ENCODE measurements at places on chromosomes 3 and 15.
A peak's percentile ranks its signal among the peaks of the same experiment; 100 is the strongest.

GRCh38 chr3:45506751-45507391, 87.7 kb upstream of the LIMD1 start:
- no peak for DNase-seq

DNA sequence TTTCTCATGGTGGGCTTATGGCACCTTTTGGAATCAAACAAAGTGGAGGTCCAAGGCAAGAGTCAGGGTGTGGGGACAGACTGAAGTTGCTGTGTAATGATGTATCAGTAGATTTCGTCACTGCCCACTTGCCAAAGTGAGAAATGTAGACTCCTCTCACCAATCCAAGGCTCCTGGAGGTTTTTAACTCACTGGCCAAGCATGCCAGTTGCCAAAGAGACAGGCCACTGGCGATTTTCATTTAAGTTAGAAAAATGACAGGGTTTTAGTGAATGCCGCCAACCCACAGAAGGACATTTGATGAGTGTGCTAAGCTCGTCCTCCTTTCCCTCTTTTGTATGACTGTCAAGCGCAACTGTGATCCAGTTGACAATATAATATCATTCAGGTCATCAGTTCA, 209.2 kb downstream of the FEZF2 start:
- no peak for DNase-seq

GRCh38 chr3:101898752-101899169, 49.4 kb downstream of the NFKBIZ start:
- DNase-seq, result peak; percentile 58

DNA sequence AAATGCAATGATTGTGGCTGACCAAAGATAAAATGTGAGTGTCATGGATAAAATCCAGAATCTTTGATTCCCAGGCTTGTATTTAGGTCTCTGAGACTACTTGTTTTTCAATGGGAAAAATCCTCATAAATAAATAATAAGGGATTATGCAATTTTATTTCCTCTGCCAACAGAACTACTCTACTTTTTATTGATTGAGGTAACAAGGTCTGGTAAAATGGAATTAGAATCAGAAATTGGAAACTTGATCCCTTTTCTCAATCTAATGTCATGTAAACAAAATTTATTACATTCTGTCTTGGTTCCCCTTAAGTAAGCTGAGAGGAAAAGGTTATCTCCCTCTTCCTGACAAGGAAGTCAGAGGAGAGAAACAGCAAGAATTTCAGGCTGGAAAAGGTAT, 48.3 kb upstream of the CCDC50 start:
- no peak for DNase-seq

GRCh38 chr15:70714015-70714414, 49.3 kb downstream of the UACA start:
- DNase-seq, result no peak

DNA sequence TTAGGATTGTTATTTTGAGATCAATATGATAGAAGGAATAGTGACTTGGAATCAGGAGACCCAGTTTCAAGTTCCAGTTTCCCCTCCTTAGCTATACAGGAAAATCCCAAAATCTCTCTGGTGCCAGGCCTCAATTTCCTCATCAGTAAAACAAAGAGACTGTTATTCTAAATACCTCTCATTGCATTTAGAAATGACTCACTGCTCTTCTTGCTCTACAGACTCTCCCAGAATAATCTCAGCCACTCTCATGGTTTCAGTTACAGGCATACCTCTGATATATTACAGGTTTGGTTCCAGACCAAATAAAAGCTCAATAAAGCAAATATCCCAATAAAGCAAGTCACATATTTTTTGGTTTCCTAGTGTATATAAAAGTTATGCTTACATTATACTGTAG, 28.3 kb downstream of the IMPG2 start:
- DNase-seq, result no peak

DNA sequence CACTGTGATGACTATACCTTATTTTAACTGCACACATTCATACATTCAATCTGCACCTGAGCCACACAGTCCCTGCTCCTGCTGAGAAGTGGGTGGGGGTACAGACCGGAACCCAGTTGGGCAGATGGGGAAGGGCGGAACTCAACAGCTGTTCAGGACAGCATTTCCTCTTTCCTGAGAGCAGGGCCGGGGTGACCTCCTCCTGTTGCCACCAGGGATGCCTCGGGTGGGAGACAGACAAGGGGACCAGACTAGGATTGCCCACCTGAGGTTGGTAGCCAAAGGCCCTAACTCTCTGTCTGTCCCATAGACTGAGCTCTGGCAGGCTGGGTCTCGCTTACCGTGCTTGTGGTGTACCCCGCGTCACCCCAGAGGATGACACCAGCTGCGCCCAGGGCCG, 3.9 kb downstream of the HYAL2 start:
- DNase-seq, result no peak
